T47D (cell line): ENCODE measurements at places on chromosomes 13 and 19.
A peak's percentile ranks its signal among the peaks of the same experiment; 100 is the strongest.

DNA sequence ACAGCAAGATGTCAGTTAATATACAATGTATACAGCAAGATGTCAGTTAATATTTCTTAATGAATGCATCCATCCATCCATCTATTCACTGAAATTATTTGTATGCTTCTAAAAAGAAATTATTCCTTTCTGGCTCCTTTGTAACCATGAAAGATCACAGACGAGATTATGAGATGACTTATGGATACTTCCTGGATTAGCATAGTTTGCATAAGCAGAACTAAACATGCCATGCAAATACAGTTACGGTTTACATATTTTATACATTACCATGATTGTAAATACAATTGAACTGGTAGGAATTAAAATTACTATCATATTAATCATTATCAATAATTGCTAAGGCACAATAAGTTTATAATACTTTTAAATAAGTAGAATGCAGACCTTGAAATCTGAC is 32.7 kb downstream of the NALCN start:
- no peak for DNase-seq

DNA sequence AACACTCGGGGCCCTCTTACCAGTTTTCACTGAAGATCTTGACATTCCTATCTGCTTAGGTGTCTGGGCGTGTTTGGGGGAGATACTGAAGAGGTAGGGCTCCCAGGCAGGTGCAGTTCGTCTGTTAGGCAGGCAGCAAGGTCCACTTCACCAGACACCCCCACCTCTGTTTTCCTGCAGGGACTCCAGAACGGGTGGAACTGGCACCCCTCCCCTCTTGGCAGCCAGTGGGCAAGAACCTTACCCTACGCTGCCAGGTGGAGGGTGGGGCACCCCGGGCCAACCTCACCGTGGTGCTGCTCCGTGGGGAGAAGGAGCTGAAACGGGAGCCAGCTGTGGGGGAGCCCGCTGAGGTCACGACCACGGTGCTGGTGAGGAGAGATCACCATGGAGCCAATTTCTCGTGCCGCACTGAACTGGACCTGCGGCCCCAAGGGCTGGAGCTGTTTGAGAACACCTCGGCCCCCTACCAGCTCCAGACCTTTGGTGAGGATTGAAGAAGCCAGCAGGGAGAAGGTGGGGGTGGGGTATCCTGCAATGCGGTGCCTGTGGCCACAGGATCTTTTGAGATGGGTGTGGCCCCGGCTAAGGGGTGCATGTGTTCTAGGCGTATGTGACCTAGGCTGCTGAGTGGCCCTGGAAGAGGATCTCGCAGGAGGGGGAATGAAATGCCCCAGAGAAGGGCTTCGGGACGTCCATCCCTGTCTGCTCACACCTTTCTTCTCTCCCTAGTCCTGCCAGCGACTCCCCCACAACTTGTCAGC is 3.3 kb upstream of the ICAM4 start:
- DNase-seq = no peak

DNA sequence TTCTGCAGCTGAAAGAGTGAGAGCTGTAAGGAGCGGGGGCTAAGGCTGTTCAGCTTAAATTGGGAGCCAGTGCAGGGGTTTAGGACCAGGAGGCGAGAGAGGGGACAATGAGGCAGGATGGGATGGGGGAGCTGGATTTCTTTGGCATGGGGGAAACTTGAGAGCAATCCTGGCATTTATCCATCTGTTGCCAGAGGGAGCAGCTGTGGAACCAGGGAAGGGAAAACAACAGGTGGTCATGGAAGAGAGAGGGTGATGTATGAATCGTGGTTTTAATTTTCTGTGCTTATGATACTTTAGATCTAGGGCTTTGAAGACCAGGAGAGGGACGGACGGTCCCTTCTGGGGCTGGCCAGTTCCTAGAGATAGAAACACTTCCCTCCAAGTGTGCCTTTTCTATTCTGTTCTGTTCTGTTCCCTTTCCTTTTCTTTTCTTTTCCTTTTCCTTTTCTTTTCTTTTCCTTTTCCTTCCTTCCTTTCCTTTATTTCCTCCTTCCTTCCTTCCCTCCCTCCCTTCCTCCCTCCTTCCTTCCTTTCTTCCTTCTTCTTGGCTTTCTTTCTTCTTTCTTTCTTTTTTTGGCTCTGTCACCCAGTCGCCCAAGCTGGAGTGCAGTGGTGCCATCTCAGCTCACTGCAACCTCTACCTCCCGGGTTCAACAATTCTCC is 16.0 kb upstream of the CCL25 start:
- no peak for DNase-seq

DNA sequence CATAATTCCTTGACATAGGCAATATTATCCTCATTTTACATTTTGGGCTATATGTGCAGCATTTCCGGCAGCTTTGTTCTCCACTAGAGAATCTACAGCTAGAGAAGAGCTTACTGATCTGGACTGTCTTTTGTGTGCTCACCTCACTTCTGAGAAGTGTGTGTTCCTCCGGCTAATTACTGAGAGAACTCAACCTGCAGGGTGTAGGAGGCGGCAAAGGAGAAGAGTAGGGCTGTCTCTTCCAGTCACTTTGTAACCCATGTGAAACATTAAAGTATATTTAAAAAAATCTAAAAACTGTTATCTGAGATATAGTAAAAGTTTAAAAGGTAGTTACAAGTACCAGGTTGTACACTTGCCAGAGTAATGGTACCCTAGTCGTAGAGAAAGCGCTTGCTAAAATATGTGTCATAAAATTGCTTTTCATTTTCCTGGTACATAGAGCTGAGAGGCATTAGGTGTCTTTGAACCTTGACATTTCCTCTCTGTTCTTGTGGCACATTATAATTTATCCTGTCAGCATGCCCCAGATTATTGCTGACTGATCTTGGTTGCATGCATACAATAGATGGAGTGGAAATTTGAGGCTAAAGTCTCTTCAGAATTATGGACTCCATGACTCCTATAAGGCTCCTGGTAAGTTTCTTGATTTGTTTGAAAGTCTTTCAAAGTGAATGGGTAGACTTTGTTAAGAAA is 381.9 kb downstream of the LMO7 start:
- DNase-seq = no peak

GRCh38 chr19:12806242-12807081 is at the start of gene RNASEH2A:
Gene RNASEH2A (plus strand): TSS chr19:12806584. CDS start chr19:12806674, 90 bp downstream.
- DNase-seq = peak; percentile 83

GRCh38 chr13:77807431-77808135 is 110.1 kb downstream of the SLAIN1 start:
- DNase-seq = no peak
